Stimulated activated CD4-positive, alpha-beta T cell treated with anti-CD3 and anti-CD28 coated beads, TNF-alpha, amount 100 ng/mL, for 24 hours (primary cell): ENCODE measurements at places on chromosomes 2 and 18.

- DNase-seq, result no peak
These were observed 141.9 kb downstream of the MGAT5 start for GRCh38 chr2:134395779-134396178.

DNA sequence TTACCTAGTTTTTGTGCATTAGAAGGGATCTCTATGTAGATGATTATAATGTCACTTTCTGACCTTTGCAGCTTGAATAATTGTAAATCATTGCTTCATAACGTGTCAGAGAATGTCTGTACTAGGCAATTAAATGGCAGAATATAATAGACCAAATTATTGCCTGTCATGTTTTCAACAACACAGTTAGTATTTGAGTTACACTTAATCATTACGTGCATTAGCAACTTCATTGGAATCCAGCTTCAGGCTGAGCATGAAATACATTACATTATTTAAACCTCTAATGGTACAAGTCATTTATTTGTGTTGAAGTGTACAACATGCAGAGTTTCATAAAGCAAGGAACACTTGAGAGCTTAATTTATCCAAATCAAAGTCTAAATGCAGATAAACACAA is 48.0 kb downstream of the ZNF407 start:
- DNase-seq, result no peak

DNA sequence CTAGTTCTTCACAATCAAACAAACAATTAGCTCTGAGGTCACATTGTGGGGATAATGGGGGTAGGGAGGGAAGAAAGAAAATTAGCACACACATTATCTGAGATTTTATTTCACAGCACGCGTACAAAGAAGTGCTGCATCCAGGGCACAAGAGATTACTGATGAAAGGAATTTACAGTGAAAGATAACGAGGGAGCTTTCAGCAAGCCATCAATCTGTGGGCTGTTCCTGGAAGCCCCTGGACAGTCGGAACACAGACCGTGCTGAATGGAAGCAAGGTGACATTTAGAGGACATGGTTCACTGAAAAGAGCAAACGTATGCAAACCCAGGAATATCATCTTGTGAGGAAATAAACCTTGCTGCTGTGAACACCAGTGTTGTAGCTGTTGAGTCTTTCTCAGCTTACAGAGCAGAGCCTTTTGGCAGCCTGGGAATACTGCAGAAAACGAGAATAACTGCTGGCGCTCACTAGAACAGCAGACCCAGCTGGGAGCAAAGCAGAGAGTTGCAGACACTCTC is 63.2 kb downstream of the SCG2 start:
- DNase-seq, result no peak

GRCh38 chr2:25825238-25825637 is 53.0 kb downstream of the ASXL2 start:
- DNase-seq, result peak; percentile 21

- DNase-seq, result no peak
These were observed 112.1 kb downstream of the PLB1 start for GRCh38 chr2:28607730-28608499.

DNA sequence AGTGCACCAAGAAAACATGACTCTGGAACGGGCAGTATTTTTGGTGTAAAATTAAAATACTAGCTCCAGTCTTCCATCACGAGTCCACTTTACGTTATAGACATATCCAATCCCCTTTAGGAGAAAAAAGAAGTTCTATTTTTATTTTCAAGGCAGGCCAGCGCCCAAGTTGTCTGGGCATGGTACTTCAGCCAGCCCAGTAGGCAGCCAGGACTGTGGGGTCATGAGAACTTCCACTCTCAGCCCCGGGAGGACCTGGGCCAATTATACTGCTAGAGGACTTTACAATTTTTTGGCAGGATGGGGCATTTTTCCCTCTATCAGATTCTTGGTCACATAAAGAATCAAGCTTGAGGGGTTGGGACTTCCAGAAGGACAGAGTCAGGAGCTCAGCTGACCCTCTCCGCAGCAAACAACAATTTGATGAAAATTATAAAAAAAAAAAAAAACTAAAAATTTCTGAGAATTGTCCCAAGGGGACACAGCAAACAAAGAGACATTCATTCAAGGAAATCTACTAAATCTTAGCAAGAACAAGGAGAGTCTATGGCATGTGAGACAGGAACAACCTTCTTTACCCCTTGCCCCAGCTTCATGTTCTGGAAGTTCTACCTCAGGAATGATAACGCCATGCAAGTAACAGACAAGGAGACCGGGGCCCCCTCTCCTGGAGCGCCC is 37.3 kb upstream of the B3GNT2 start:
- DNase-seq, result no peak

DNA sequence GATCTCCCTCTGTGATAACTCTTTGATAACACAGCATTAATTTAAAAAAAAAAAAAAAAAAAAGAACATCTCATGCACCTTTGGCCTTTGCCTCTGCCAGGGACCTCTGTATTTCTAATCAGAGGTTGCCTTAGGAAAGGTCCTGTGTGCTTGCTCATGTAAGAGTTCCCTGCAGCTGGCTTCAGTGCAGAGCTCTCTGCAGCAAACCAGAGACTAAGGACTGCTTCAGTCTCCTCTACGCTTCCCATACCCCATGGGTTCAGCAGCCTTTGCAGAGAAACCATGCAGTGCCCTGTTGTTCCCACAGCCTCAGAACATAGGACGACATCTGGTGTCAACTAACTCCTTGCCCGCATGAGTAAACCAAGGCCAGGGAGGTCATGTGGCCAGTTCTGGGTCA is 236.6 kb upstream of the KLHL29 start:
- DNase-seq, result no peak

DNA sequence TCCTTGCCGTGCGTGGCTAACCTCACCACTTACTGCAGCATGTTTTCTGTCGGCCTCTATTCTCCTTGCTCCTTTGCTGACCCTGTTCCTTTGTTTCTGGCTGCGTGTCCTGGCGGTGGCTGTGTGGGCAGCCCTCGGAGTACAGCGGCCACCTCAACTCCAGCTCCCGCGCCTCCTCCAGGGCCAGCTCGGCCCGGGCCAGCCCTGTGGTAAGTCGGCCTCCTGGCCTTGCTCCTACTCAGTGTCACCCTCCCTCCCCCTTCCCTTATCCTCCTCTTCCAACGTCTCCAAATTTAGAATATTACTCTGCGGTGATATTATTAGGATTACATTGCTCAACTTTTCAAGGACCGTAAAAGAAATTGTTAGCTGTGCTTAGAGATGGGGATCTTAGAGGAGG is 59.5 kb upstream of the RBM44 start:
- DNase-seq, result no peak

- no peak for DNase-seq
These were observed 1.3 kb upstream of the LYPD6 start for GRCh38 chr2:149329068-149329467.

GRCh38 chr2:77666251-77666980 is 144.2 kb upstream of the LRRTM4 start:
- DNase-seq, result no peak

DNA sequence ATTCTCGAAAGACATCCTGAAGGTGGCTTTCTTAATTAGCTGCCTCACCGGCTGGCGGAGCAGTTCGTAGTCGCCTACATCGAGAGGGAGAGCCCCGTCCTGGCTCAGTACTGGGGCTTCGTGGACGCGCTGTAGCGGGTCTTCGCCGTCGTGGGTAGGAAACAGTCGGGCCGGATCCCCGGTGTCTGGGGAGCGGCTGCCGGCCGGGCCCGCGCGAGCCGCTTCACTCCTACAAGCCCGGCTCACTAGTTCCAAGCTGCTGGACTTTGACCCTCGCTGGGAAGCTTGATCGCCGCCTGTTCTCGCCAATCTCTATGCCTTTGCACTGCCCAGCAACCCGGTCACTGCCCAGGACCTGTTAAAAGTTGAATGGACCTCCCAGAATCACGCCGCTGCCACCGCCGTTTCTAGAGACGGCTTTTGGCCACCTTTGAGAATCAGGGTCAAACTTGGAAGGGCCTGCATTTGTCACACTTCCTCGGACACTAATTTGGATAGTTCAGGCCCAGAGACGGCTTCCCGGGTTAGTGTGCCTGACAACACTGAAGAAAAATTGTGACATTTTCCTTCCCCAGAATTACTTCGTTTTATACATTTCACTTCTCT is 41.4 kb upstream of the AKAIN1 start:
- peak; percentile 11 for DNase-seq

- no peak for DNase-seq
These were observed 134.9 kb downstream of the LTBP1 start for GRCh38 chr2:33081691-33082090.

- DNase-seq, result no peak
These were observed 30.7 kb upstream of the SCG2 start for GRCh38 chr2:223632826-223633225.

- DNase-seq, result no peak
These were observed 180.3 kb upstream of the PARD3B start for GRCh38 chr2:204364860-204365535.

DNA sequence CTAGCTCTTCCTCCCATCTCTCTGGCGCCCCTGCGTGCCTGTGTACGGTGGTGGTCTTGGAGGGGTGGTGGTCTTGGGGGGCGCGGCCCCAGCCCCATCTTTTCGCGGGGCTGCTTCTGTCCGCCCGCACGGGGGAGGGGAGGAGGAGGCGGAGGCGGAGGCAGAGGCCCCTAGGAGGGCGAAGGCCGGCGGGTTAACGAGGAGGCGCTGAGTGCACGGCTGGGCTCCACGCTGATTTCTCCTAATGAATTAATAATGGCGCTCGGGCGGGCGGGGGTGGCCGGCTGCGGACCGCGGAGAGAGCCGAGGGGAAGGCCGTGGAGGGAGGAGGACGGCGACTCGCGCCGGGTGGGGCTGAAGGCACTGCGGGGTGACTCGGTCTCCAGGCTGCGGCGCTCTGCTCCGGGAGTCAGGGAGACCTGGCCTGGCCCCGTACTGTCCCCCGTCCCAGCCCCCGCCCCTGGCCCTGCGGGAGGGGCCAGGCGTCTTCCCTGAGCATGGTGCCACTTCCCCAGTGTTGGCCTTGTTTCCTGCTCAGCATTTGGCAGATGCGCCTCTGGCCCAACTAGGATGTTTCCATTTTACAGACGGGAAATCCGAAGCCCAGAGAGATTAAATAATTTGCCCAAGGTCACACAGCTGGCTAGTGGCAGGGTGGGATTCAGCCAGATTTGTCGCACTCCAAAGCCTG is 6.0 kb downstream of the GAREM2 start:
- no peak for DNase-seq

GRCh38 chr2:133266926-133267590 is 301.2 kb downstream of the NCKAP5 start:
- DNase-seq, result no peak

GRCh38 chr2:234071664-234072063 is 21.2 kb downstream of the SPP2 start:
- DNase-seq, result no peak

- no peak for DNase-seq
These were observed 17.2 kb downstream of the SNORC start for GRCh38 chr2:232887171-232887850.

DNA sequence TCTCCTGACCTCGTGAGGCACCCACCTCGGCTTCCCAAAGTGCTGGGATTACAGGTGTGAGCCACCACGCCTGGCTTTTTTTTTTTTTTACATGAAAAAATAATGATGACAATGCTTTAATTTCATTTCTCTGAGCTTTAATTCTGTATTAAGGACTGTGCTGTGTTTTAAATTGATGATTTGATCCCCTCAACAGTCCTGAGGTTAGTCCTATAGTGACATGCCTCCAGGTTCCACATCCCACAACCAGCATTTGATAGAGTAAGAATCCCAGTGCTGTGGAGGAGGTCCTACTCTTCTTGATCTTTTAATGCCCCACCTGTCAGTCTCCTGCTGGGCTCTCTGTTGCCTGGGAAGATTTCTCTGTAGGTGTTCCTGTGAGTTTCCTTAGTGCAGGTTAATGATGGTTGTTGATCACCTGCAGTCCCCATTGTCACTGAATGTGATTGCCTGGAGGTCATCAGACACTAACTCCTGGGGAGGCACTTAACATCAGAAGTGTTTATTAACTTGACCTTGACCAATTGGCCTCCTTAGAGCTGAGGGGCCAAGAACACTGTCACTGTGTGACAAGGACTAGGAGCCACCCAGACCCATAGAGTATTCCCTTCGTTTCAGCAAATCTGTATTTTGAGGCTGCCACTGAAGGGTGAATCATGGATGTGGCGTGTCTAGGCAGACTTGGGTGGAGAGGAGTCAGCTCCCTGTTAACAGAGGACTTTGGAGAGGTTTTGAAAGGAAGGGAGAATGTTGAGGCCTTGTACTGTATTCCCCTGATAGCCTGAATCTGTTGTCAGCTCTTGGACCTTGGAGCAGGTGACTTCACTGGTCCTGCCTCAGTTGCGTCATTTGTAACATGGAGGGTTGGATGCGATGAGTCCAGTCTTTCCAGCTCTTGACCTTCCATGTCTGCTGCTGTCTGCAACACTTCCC is 11.5 kb downstream of the ASAP2 start:
- no peak for DNase-seq

DNA sequence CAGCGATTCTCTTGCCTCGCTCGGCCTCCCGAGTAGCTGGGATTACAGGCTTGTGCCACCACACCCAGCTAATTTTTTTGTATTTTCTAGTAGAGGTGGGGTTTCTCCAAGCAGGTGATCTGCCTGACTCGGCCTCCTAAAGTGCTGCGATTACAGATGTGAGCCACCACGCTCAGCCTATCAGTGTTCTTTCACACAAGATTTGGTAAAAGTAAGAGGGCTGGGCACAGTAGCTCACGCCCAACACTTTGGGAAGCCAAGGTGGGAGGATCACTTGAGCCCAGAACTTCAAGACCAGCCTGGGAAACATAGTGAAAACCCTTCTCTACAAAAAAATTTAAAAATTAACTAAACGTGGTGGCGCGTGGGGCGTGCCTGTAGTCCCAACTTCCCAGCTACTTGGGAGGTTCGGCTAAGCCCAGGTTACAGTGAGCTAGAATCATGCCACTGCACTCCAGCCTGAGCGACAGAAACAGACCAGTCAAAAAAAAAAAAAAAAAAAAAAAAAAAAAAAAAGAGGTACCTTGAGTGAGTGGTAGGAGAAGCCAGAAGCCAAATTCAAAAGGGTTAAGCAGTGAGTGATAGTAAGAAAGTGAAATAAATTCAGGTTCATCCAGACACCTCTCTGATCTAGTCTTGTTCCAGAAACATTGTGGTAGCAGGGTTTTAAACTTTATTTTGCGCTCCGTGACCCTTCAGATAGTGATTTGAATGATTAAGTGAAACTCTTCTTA is 981 bp downstream of the MRPL53 start:
- DNase-seq, result no peak

- DNase-seq, result no peak
These were observed 120.4 kb upstream of the KLF7 start for GRCh38 chr2:207286106-207286505.

DNA sequence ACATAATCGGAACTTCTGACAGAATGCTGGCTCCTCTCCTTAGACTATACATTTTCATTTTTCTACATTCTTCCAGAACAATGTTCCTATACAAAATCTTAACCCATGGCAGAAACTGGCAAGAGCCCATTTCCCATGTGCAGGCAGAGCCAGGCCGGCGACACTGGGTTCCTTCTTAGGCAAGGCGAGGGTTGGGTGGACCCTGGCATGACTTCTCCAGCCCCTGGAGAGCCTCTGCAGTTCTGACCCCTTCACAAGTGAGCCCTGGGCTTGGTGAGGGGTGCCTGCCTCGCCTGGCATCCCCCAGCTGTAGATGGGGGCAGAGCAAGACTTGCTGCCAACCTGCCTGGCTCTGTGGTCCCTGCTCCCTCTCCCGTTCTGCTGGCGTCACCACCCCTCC is 5.0 kb downstream of the GYPC start:
- no peak for DNase-seq

GRCh38 chr2:6968319-6969100 is 51.3 kb downstream of the RNF144A start:
- DNase-seq, result no peak

GRCh38 chr2:72325592-72326422 is 178.1 kb upstream of the CYP26B1 start:
- DNase-seq, result no peak

- no peak for DNase-seq
These were observed 70.6 kb downstream of the OTX1 start for GRCh38 chr2:63121055-63121834.

- no peak for DNase-seq
These were observed 133.7 kb upstream of the SETBP1 start for GRCh38 chr18:44546954-44547353.
